Stimulated activated CD4-positive, alpha-beta T cell treated with anti-CD3 and anti-CD28 coated beads, Interleukin-1b, Interleukin-23, amount 100 ng/mL, for 24 hours (primary cell): ENCODE measurements at places on chromosomes 11 and 22.

- no peak for DNase-seq
Measured at GRCh38 chr11:16554361-16554760, 184.1 kb upstream of the C11orf58 start.

DNA sequence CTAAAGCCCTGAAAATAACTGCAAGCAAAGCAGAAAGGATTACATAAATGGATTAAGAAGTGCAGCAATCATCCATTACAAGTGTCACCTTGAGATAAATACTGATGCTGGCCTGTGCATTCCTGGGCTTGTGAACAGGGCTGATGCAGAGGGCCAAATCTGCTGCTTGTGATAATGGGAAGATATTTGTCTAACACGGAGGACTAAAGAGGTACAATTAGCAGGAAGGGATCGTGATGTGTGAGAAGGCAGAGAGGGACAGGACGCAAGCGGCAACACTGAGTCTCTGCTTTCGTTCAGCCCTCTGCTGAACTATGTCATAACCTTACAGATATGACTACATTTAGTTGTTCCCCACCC, 107.7 kb upstream of the DDI1 start:
- DNase-seq: no peak

DNA sequence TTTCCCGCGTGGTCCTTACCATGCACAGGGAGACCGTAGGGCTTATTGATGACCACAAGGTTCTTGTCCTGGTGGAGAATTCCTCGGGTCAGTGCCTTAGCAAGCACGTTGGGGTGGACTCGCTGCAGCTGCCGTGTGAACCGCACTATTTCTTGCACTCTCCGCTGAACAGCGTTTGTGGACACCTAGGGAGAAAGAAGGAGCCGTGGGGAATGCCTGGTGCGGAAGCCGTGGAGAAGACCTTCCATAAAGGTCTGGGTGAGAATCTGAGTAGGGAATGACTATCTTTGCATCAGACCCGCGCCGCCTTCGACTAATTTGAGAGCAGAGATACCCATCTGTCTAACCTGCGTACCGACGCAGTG, 597 bp downstream of the RPUSD4 start:
- DNase-seq: no peak

GRCh38 chr11:134558916-134559601, 147.0 kb upstream of the B3GAT1 start:
- DNase-seq: no peak

DNA sequence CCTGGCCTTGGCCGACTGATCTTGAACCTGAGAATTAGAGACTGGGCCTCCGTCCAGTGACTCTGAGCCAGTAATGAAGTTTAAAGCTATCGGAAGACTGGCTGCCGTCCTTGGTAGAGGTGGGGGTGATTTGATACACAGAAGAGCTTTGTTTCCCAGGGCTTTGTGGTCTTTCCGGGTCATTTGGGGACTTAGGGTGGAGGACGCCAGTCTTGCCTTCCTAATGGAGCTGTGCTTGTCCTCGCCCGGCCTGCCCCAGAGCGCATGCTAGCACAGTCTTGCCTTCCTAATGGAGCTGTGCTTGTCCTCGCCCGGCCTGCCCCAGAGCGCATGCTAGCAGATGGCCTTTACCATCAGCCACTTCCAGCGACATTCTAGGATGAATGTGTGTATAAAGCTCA, 65.8 kb downstream of the ST3GAL4 start:
- no peak for DNase-seq

- no peak for DNase-seq
Measured at GRCh38 chr11:126138636-126139035, 72.8 kb downstream of the RPUSD4 start.

- DNase-seq: no peak
Measured at GRCh38 chr11:26243426-26243825, 88.5 kb upstream of the ANO3 start.

- no peak for DNase-seq
Measured at GRCh38 chr11:121231576-121232278, 60.8 kb upstream of the SC5D start.

GRCh38 chr11:117535201-117535849, 207.7 kb downstream of the CEP164 start:
- no peak for DNase-seq

DNA sequence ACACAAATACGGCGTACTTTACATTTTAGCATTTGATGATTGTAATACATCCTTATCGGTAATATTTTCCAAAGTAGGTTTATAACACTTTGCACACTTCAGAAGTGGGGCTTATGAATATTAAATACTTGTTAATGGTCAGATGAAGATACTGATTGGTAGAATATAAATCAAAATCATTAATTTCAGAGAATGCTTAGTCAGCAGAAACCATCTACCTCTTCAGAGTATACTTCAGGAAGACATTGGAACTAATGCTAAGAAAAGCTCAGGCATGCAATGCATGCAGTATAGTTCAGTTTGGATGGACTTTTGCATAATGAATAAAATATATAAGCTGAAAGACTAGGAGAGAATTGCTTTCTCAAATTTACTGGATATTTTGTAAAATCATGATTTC, 19.7 kb upstream of the TECTA start:
- no peak for DNase-seq

DNA sequence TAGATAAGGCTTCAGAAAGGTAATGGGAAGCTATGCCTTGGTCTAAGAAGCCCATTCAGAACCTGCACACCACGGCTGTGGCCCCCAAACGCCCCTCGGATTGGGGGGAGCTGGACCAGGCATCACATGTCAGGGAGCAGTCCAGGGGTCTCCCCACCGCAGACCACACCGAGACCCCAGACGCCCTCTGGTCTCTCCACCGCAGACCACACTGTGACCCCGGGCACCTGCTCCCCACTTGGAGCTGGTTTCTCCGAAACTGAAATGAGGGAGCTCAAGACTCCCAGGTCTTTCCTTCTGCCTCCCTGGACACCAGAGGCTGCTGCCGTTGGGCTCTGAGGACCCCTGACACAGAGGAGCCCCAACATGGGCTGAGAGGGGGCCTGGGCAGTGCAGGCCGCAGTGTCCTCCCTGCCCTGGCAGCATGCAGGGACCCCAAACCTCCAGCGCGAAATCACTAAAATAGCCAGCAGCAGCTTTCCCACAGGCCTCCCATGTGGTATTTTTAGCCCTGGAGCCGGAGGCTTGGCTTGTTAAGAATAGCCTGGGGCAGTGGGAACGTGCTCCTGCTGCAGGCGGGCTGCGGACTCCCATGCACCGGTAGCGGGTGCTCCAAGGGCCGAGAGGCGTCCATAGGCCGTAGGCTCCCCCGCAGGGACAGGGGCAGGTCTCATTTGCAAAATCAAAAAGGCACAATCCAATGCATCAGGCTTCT, 7.7 kb downstream of the LINC01488 start:
- no peak for DNase-seq

- peak; percentile 13 for DNase-seq
Measured at GRCh38 chr11:61532134-61533038, 23.8 kb downstream of the LRRC10B start.

GRCh38 chr11:130308059-130308458, 6.7 kb downstream of the ZBTB44 start:
- no peak for DNase-seq

DNA sequence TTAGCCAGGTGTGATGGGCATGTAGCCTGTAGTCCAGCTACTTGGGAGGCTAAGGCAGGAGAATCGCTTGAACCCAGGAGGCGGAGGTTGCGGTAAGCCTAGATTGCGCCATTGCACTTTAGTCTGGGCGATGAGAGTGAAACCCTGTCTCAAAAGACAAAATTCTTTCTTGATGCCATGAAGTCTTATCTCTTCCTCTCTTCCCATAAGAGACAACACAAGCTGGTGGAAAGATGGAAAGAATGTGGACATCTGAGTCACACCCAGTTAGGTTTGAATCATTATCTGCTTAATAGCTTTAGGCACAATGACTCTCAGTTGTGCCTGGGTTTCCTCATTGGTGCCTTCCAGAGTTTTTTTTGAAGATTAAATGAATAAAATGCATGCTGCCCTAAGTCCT, 35.3 kb downstream of the KREMEN1 start:
- no peak for DNase-seq

GRCh38 chr11:10295064-10295901, 1.3 kb upstream of the SBF2 start:
- DNase-seq: no peak

DNA sequence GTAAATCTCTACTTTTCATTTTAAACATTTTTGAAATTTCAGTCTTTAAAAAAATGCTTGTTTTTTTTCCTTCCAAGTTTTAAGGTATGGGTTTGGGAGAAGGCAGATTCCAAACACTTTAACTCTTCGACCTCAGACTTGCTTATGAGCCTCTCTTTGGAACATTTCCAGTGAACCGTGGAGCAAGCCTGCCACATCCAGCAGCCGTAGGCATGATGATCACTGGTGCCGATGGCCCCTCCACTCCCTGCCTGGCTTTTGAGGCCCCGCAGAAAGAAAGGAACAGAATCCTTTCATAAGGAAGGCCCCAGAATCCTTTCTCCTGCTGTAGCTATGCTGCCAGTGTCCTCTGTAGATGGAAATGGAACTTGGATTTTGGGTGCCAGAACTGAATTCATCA, 50.7 kb downstream of the BMAL1 start:
- DNase-seq: no peak
